Mesothelial cell of epicardium (in vitro differentiated cells): ENCODE measurements at places on chromosomes 5 and 9. TPM values are rescaled to one million over a fixed set of nuclear protein-coding genes. Genes with fewer than 3 reads are reported as not detected.

CARD6 gene
- total RNA-seq, result 1.3 to 1.5 TPM (median 1.4 TPM) in 3 replicates

DNA sequence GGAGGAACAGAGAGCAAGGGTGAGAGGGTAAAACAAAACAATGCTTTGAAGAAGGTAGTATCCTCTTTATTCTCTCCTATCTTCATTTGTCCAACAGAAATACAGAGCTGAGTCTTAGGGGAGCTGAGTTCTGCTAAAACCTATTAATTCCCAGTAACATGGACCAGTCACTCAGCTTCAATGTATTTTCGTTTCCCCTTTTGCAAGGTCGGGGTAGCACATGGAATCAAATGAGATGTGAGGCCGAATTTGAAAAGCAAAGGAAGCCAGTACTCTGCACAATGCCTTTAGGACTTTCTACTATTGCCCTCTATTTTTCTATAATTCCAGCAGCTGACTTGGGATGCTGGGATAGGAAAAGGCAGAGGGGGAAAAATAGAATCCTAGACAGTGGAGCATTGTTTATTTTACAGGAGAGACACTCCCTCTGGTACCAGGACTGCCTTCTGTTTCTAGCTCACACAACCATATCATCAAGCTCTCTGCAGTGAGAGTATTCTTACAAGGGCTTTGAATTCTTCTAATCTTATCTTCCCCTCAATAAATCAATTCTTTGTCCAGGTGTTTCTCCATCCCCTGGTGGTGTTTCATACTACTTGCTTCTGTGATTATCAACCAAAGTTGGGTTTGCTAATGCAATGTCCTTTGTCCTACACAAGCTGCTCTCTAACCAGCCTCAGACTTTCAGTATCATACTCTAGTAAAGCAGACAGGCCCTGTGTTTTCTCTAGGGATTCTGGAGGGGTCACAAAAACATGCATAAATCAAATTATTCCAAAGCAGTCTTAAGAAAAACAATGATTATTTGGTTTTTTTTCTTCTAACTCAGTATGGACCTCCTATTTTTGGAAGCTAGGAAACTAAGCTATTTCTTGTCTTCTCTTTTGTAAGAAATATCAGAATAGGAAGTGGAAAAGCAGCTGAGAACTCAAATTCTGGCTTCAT is 341.5 kb downstream of the OSTF1 start:
- H3K36me3 ChIP-seq, result no peaks in the 10 kb centered on the region
- H3K4me3 ChIP-seq, result no peak overlapping the region
- peak overlapping the region; percentile 76 for H3K27ac ChIP-seq
- H3K27me3 ChIP-seq, result peaks cover 51% of the 10 kb centered on the region
- peaks cover 10% of the 10 kb centered on the region for H3K4me1 ChIP-seq

- H3K27me3 ChIP-seq, result peaks cover 7% of the 10 kb centered on the region
- no peak overlapping the region for H3K4me3 ChIP-seq
- no peaks in the 10 kb centered on the region for H3K4me1 ChIP-seq
- H3K36me3 ChIP-seq, result no peaks in the 10 kb centered on the region
These were observed 487.7 kb downstream of the GADD45G start for GRCh38 chr9:90092508-90092907.

GRCh38 chr9:74284581-74285450 is 212.3 kb upstream of the RORB start:
- no peaks in the 10 kb centered on the region for H3K36me3 ChIP-seq
- peaks cover 2% of the 10 kb centered on the region for H3K27me3 ChIP-seq
- H3K4me1 ChIP-seq, result peaks cover 3% of the 10 kb centered on the region
- no peak overlapping the region for H3K27ac ChIP-seq
- H3K4me3 ChIP-seq, result no peak overlapping the region
